ENCODE measurements at places on chromosomes 11 and 22. TPM values are rescaled to one million over a fixed set of nuclear protein-coding genes. Genes with fewer than 3 reads are reported as not detected.

- no peak for DNase-seq
These were observed 1.8 kb downstream of the SLC16A8 start for GRCh38 chr22:38081941-38082828.

Gene CCDC117
- total RNA-seq, result 21.4 TPM

- no peak for DNase-seq
These were observed 26.6 kb upstream of the CASP4 start for GRCh38 chr11:104995001-104995408.

Gene SPTBN2
- total RNA-seq, result 0.51 TPM

Gene LGALS12
- not detected for total RNA-seq

Gene SLC17A6
- not detected for total RNA-seq

DNA sequence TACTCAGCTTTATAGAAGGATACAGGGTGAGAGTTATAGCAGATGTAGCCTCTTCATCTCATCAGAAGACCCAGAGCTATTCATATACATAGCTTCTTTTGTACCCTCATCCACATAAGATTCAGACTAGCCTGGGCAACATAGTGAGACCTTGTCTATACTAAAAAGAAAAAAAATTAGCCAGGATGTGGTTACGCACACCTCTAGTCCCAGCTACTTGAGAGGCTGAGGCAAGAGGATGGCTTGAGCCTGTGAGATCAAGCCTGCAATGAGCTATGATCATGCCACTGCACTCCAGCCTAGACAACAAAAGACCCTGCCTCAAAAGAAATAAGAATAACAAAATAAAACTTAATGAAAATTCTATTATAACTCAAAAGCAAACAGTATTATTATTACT is 36.7 kb upstream of the B3GNT6 start:
- DNase-seq, result no peak

Data from uterus (tissue), 4 donors.